Purkinje cell (primary cell): ENCODE measurements at places on chromosomes 7 and 10. TPM values are rescaled to one million over a fixed set of nuclear protein-coding genes. Genes with fewer than 3 reads are reported as not detected.

The TBATA gene
- not detected in 2 replicates for polyA plus RNA-seq

The FHIP2A gene
- polyA plus RNA-seq: 21.5 and 33.7 TPM in 2 replicates

The UNCX gene
- 0.12 TPM in 1 of 2 replicates, not detected in the other for polyA plus RNA-seq

The AFAP1L2 gene
- polyA plus RNA-seq: 0.62 and 2.6 TPM in 2 replicates

The PSTK gene
- 54.8 and 71.3 TPM in 2 replicates for polyA plus RNA-seq

The ASAH2 gene
- polyA plus RNA-seq: 1.7 and 4.4 TPM in 2 replicates

The FAM3C gene
- 95.7 and 115 TPM in 2 replicates for polyA plus RNA-seq

The OR2A5 gene
- not detected in 2 replicates for polyA plus RNA-seq
